Activated CD8-positive, alpha-beta memory T cell treated with anti-CD3 and anti-CD28 coated beads for 4 hours (primary cell): ENCODE measurements at places on chromosomes 16 and 17.

DNA sequence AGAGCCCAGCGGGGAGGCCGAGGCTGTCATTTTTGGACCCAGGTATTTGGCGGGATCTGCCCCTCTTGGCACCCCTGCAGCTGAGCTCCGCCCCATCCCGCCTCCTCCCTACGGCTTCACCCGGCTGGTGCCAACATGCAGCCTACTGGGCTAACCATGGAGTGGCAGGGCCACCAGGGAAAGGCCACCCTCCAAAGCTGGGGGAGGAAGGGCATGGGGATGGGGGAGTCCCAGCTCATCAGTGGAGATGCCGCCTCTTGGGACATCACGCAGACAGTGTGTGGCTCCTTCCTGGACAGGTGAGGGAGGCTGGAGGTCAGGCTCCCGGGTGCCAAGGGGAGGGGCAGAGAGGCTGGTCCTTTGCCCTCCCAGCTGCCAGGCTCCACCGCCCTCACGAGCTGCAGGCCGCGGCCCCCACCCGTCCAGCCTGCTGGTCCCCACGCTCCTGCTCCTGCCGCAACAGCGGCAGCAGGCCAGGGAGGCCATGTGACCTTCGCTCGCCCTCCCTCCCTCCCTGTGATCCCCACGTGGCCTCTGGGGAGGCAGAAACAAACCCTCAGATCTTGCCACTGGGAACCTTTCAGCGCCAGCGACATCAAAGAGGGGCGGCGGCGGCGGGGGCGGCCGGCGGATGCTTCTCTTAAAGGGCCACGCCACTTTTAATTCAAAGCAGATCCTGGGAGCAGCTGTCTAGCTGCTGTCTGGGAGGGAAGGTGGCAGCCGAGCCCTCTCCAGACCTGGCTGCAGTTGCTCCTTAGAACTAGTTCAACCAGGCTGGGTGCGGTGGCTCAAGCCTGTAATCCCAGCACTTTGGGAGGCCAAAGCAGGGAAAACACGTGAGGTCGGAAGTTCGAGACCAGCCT is 6.8 kb upstream of the NOTUM start:
- DNase-seq = peak; percentile 79

GRCh38 chr16:2776500-2777139 is 460 bp downstream of the ELOB start:
- no peak for DNase-seq

GRCh38 chr17:48477221-48477620 is 47.2 kb upstream of the SKAP1 start:
- no peak for DNase-seq

DNA sequence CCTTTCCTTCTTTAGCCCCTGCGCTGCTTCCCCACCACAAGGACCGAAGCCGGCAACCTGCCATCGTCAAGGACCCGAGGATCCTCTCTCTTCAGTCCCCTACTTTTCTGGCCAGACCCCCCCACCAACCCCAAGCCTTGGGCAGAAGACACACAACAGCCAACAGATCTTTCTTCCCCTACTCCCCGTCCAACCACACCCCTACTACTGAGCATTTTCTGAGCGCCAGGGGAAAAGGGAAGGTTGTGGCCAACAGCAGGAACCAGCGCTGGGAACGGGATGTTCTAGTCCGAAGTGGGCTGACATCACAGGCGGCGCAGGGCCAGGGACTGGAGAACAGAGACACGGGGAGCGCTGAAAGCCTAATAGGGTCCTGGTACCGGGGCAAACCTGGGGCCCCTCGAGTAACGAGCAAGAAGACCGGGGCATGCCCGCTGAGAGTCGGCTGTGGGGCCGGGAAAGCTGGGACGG is 528 bp downstream of the PER1 start:
- no peak for DNase-seq

DNA sequence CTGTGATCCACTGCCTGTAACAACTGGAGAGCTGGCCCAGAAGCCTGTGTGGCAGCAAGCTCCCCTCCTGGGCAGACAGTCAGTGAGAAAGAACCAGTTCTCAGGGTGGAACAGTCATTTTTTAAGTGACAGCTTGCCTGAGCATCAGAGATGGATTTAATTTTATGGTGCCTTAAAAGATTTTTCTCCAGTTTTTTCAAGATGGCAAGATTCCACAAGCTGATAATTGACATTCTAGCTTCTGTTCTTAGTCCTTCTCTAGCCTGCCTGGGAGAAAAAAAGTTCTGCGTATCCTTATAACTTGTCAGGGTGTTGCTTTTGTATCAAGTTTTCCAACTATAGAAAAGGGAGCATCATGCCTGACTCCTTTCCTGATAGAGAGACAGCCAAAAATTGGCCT is 21.2 kb downstream of the CALB2 start:
- no peak for DNase-seq
